ENCODE measurements at places on chromosomes 1 and 21. TPM values are rescaled to one million over a fixed set of nuclear protein-coding genes. Genes with fewer than 3 reads are reported as not detected.

GRCh38 chr1:100642826-100643225, 76.7 kb upstream of the VCAM1 start:
- no peak for DNase-seq

Gene RGS13
- 0.60 TPM for total RNA-seq

GRCh38 chr21:39047046-39047445, 136.2 kb downstream of the PSMG1 start:
- DNase-seq, result no peak

DNA sequence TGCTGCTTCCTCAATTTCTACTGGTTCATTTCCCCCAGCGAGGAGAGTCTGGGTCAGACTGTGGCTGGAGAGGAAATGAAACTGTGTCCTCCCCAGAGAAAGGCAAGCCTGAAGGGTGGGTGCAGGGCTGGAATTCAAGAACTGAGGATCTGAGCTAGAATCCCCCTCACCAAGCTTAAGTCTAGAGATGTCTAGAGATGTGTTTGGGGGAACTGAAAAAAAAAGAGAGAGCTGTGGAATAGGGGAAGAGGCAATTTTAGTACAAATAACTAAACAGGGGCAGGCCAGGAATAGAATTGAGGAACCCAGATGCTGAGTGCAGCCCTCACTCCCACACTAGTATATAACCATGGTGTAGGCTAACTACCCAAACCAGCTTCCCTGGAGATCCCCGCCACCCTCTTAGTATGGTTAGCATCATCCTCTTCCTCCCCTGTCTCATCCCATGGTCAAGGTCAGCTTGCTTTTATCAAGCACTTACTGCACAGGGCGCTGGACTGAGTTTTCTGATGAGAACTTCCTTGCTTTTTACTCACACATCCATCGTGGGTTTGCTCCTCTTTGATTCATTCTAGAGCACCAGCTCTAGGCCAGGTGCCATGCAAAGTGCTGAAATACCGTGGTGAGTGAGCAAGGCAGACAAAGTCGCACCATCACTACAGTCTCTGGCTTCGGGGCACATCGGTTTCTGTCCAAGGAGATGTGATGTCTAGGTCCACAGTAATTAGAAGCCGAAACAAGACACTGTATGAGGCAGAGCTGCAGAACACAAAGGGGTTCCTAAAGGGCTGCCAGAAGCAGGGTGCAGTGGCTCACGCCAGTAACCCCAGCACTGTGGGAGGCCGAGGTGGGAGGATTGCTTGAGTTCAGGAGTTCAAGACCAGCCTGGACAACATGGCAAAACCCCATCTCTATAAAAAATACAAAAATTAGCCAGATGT, 112.9 kb upstream of the IPO9 start:
- DNase-seq, result no peak

DNA sequence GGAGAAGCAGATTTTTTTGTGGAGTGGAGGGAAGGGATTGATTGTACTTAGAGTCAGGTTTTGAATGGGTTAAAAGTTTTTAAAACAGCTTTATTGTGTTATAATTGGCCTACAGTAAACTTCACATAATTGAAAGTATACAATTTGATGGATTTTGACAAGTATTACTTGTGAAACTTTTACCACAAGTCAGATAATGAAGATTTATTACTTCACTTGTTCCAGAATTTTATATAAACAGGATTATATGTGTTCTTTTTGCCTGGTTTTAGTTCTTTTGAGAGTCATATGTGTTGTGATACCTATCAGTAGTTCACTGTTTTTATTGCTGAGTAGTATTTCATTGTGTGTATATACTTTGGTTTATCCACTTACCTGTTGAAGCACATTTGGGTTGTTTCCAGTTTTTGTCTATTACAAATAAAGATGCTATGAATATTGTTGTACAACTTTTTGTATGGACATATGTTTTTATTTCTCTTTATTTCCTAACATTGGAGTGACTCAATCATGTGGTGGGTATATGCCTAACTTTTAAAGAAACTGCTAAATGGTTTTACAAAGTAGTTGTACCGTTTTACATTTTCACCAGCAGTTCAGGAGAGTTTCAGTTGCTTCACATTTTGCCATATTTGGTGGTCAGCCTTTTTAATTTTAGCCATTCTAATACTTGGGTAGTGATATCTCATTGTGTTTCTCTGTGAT, 71.0 kb downstream of the DYRK1A start:
- DNase-seq, result no peak

DNA sequence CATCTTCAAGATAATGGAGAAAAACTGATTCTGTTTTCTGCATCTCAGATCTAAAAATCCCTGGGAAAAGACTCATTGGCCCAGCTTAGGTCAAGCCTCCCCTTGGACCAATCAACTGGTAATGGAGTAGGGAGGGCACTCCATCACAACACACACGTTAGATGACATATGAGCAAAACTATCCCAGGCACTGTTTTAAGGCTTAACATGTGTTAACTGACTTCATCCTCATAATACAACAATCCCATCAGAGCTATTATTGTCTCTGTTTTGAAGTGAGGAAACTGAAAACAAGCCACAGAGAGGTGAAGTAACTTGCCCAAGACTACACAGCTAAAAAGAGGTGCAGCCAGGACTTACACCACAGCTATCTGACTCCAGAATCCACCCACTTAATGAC, 14.7 kb upstream of the CITED4 start:
- DNase-seq, result no peak

GRCh38 chr1:221637641-221638041, 104.2 kb downstream of the DUSP10 start:
- no peak for DNase-seq

Gene RNU1-1
- 3,852 TPM for total RNA-seq

DNA sequence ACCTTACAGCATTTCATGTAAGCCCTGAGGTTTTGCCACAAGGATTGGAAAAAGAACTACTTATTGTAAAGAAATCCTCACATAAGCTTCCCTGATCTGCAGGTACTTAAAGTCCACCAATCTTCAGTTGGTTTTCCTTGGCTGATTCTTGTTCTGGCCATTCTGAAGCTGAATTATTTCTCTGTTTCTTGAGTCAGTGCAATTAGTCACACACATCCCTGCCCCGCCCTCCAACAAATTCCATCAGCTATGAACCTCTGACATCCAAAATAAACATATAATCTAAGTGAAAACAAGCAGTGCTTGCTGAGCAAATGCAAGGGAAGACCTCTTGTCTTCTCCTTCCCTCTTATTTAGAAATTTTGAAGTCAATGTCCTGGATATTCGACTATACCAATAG, 8.2 kb upstream of the FNDC7 start:
- no peak for DNase-seq

GRCh38 chr1:181160998-181161870, 72.7 kb downstream of the IER5 start:
- DNase-seq, result no peak

- DNase-seq, result no peak
Observed at GRCh38 chr1:89649783-89650182, 16.9 kb downstream of the LRRC8C start.

Gene PRDM2
- total RNA-seq, result 170 TPM

Gene KCNJ6
- not detected for total RNA-seq

DNA sequence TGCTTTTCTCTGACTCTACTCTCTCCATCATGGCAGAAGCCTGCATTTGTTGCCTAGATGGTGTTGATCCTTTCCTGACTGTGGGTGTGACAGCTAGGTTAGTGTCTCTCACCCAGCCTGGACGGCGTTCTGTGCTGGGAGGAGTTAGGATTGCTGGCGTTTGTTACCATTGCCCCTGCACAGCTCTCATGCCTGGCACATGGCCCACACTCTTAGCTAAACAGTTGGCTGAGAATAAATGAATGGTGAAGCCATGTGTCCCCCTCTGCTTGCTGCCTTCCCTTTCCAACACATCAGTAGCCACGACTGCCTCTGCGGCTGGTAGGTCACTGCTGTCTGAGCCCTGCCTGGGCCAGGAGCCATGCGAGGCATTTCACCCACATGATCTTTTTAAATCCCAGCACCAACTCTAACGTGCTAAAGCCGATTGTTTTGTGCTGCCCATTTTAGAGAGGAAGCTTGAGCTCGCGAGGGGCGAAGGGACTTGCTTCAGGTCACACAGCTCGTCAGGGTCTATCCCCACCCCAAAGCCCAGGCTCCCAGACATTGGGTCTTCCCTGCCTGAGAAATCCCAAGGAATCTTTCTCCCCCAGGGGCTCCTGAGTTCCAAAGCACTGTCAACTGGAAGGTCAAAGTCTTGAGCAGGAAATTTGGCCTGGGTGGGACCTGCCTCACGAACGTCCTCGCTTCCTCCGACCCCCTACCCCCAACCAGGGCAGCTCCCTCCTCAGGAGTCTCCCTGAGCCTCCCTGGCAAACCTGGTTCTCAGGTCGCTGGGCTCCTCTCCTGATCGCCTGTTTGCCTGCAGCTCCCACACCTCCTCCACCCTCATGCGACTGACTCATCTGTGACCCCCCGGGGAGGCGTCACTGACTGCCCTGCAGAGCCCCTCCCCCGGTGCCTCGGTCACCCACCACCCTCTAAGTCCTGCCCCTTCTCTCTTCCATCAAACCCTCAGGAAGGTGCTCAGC, 271.7 kb upstream of the C1orf174 start:
- no peak for DNase-seq

GRCh38 chr1:39407510-39407895, 83.9 kb upstream of the BMP8A start:
- no peak for DNase-seq

DNA sequence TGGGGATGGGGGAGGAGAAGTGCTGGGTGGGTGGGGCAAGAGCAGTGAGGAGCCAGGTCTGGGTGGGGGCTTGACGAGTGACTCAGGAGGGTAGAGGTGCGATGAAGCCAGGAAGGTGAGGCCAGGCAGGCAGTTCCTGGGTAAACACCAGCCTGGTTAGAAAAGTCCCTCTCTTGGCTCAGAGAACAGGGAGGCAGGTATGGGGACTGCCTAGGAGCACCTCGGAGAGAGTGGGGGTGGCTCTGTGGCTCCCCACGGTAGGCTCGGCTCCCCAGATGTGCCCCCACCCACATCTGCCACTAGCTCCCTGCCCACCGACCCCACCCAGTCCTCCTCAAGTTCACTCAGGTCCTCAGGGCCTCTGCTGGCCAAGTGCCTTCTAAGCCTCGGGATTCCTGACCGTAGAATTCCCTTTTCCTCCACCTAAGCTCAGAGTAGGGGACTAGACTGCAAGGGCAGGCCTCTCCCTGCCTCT, 1.2 kb downstream of the HSPG2 start:
- DNase-seq, result no peak

Gene LIX1L
- total RNA-seq, result 16.4 TPM

- DNase-seq, result no peak
Observed at GRCh38 chr1:56434025-56434424, 145.3 kb downstream of the PLPP3 start.

GRCh38 chr1:229913489-229913888, 153.5 kb upstream of the GALNT2 start:
- DNase-seq, result no peak

Gene SYCP1
- not detected for total RNA-seq

GRCh38 chr1:111520053-111520452, 16.6 kb upstream of the ADORA3 start:
- DNase-seq, result no peak

DNA sequence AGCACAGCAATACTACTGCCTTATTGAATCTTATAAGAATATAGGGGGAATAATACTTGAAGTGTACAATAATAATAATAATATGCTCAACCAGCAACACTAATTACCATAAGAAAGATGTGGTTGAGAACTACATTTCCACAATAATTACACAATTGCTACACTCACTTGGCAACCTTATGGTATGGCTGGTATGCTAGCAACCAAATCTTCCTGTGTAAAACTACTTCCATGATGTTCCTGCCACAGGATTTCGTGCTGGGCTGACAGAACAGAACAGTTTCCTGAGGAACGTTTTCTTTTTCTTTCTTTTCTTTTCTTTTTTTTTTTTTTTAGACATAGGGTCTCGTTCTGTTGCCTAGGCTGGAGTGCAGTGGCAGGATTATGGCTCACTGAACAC, 50.6 kb downstream of the KIF26B start:
- DNase-seq, result no peak

DNA sequence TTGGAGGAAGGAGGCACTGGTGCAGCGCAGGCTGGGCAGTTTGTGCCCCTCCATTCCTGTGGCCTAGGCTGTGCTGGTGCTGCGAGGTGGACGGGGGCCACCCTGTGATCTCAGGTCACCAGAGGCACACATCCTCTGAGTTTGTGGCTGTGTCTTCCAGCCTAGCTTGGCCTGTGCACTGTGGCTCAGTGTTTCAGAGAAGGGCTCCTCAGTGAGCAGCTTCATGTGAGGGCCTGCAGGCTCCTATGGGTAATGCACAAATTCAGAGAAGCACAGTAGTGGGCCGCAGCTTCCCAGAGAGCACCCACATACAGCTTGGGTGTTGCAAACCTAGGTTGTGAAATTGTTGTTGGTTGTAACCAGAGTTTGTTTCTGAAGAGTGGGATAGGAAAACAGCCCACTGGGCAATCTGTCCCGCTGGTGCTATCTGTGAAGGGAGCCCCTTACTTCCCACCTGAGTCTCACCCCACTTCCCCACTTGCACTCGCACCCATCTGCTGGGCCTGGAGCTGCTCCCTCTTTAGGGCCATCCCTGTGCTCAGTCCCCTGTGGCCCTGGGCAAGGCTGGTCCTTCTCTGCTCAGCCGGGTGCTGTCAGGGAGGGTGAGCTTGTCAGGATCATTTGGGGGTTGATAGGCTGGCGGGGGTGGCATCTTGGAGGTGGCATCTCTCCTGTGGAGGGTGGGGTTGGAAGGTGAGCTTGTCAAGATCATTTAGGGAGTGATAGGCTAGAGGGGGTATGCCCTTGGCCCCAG, 30.2 kb downstream of the SNAP47 start:
- no peak for DNase-seq
